ENCODE measurements at places on chromosomes 12 and 14. TPM values are rescaled to one million over a fixed set of nuclear protein-coding genes. Genes with fewer than 3 reads are reported as not detected.

STYK1 gene
- 8.6 TPM for total RNA-seq

IFI27L1 gene
- 7.8 TPM for total RNA-seq

JKAMP gene
- 147 TPM for total RNA-seq

TDRD9 gene
- 0.12 TPM for total RNA-seq

ITGB7 gene
- 3.4 TPM for total RNA-seq

RDH12 gene
- not detected for total RNA-seq

SAMD15 gene
- total RNA-seq, result 1.2 TPM

GCH1 gene
- total RNA-seq, result 26.9 TPM

PRPF39 gene
- 19.2 TPM for total RNA-seq

IKZF4 gene
- 1.0 TPM for total RNA-seq

LHX5 gene
- total RNA-seq, result 0.23 TPM

HSPB8 gene
- total RNA-seq, result 11.4 TPM

KLRG1 gene
- 0.15 TPM for total RNA-seq

KLRD1 gene
- 0.06 TPM for total RNA-seq

ESPL1 gene
- 31.6 TPM for total RNA-seq

SMCO3 gene
- not detected for total RNA-seq

ATN1 gene
- total RNA-seq, result 41.5 TPM

ANO4 gene
- not detected for total RNA-seq

TRIM9 gene
- total RNA-seq, result 2.6 TPM

TAS2R8 gene
- not detected for total RNA-seq

COQ5 gene
- total RNA-seq, result 40.4 TPM

APEX1 gene
- 147 TPM for total RNA-seq

PTPRR gene
- total RNA-seq, result 3.1 TPM

WIF1 gene
- not detected for total RNA-seq

BRF1 gene
- total RNA-seq, result 55.8 TPM

NOVA1 gene
- 3.1 TPM for total RNA-seq

ATG101 gene
- total RNA-seq, result 110 TPM

STXBP6 gene
- 0.40 TPM for total RNA-seq

REP15 gene
- total RNA-seq, result 1.6 TPM

GAS2L3 gene
- total RNA-seq, result 27.8 TPM

SERPINA5 gene
- total RNA-seq, result not detected

SLC6A13 gene
- total RNA-seq, result not detected

LRRK2 gene
- not detected for total RNA-seq

NOXRED1 gene
- total RNA-seq, result 0.33 TPM

RAPGEF3 gene
- 6.7 TPM for total RNA-seq

FGF6 gene
- total RNA-seq, result not detected

LRTM2 gene
- total RNA-seq, result not detected

AQP2 gene
- not detected for total RNA-seq

All from PC-3 (cell line).